ENCODE measurements at places on chromosomes 7 and 10.

- no peak for DNase-seq
Measured at GRCh38 chr7:46550864-46551263, 629.8 kb upstream of the IGFBP3 start.

DNA sequence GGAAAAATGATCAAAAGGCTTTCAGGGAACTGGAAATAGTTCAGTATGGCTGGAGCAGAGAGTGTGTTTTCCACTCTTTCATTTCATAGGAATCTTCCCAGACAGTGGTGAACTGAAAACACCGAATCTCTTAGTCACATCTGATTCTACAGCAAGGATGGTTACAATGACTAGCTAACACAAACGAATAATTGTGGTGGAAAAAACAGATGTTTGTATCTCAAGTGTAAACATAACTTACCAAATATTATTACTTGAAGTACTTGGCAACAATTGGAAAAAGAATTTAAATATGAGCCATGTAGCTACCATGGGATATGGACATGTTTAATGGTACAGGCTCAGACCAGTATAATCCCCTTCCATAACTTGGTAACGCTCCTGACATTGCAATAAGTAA lies 21.1 kb upstream of the BPGM start:
- DNase-seq: peak; percentile 56

- peak; percentile 72 for DNase-seq
Measured at GRCh38 chr10:34433241-34434076, 381.6 kb downstream of the PARD3 start.

- DNase-seq: no peak
Measured at GRCh38 chr10:28429573-28430216, 103.2 kb upstream of the WAC start.

- DNase-seq: no peak
Measured at GRCh38 chr7:115933471-115933870, 97.1 kb downstream of the TFEC start.

DNA sequence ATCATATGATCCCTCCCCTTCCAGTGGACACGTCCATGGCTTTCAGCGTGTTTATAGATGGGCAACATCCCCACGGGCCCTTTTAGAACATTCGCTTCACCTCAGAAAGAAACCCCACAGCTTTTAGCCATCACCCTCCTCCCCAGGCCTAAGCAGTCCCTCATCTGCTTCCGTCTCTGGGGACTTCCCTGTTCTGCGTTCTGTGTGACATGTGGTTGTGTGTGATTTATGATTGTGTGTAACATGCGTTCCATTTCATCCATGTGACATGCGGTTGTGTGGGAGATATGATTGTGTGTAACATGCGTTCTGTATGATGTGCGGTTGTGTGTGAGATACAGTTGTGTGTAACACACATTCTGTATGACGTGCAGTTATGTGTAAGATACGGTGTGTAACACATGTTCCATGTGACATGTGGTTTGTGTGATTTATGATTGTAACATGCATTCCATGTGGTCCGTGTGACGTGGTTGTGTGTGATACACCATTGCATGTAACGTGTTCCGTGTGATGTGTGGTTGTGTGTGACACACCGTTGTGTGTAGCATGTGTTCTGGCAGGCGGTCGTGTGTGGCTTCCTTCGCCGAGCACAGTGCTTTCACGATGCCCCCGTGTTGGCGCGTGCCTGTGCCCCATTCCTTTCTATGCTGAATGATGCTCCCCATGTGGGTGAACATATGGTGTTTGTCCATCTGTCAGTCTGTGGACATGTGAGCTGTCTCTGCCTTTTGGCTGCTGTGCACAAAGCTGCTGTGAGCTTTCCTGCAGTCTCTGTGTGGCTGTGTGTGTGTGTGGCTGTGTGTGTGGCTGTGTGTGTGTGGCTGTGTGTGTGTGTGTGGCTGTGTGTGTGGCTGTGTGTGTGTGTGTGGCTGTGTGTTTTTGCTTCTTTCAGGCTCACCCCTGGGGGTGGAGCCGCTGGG lies 26.2 kb downstream of the PWWP2B start:
- no peak for DNase-seq

DNA sequence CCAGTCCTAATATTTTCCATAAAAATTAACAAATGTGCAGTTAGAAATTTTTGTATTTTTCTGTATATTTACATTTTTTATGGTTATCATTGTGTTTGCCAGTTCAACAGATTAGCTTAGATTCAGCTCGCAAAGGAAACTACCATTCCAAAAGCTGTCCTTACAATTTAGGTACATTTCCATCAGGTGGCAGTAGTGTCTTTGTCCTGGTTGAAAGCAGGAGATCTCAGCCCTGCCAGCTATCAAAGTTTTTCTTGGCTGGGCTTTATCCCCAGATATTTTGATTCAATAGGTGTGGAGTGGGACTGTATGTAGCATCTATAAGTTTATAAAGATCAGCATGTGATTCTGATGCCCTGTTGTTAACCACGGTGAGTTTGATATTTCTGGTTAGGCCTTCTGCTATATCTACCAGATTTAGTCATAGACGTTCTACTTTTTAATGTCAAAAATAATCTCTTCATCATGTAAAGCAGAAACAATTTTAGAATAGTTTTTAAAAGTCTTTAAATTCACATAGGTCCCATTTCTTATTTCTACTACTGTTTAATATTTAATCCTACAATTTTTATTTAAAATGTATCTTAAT lies 15.5 kb upstream of the ICA1 start:
- no peak for DNase-seq

- DNase-seq: peak; percentile 64
Measured at GRCh38 chr10:70052462-70053217, at the start of gene MACROH2A2. TSS of gene MACROH2A2 (plus strand) at chr10:70052846. CDS start at chr10:70075659, 22,813 bp downstream.

DNA sequence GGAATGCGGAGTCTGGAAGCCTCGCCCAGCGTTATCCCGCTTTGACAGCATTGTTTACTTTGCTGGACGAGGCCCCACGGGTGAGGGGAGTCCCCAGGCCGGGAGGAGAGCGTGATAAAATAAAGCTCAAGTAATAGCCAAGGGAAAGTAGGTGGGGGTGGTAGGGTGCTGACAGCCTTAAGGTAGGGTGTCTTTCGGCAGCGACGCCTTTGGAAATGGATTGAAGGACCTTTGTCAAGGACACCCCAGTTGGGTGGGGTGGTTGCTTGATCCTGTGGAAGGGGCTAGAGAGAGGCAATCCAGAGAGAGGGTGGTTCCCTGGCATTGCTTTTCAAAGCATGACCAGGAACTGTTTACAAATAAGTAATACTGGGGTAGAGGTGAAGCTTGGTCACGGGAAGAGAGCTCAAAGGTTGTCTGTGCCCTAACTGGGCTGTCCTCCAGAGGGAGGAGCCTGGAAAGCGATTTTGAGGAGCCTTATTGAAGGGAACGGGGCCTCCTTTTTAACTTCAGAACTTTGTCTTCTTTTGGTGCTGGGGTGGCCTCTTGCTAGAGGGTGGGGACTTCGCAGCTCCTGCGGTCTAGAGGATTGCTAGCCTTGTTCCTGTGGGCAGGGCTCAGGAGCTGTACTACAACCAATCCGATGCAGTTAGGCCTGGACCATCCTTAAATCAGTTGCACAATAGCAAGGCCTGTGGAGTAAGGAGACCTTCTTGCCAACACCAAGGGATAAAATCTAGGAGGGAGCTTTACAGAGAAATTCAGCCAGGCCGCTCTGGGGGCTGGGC lies 1.3 kb downstream of the EIF4EBP2 start:
- peak; percentile 98 for DNase-seq

GRCh38 chr7:117750612-117751563 lies 122.4 kb downstream of the CTTNBP2 start:
- DNase-seq: peak; percentile 33

- no peak for DNase-seq
Measured at GRCh38 chr7:31023877-31024276, 28.2 kb upstream of the ADCYAP1R1 start.

Data from fibroblast of pulmonary artery (primary cell).